ENCODE measurements at places on chromosomes 11 and 22.

- no peak for DNase-seq
These were observed 10.1 kb downstream of the SYT12 start for GRCh38 chr11:67032830-67033551.

GRCh38 chr11:13685461-13686108 lies 17.1 kb downstream of the FAR1 start:
- no peak for DNase-seq

- DNase-seq: no peak
These were observed 780.9 kb downstream of the ETS1 start for GRCh38 chr11:127806501-127806900.

- DNase-seq: no peak
These were observed 29.5 kb downstream of the DKK3 start for GRCh38 chr11:11978792-11979487.

- no peak for DNase-seq
These were observed 1.8 kb upstream of the NFAM1 start for GRCh38 chr22:42433754-42434682.

GRCh38 chr11:29685361-29685760 lies 331.5 kb downstream of the KCNA4 start:
- DNase-seq: no peak

- DNase-seq: no peak
These were observed 51.7 kb upstream of the OR9Q1 start for GRCh38 chr11:57972013-57972367.

GRCh38 chr22:49765091-49765771 lies 62.4 kb downstream of the BRD1 start:
- no peak for DNase-seq

GRCh38 chr11:42770444-42771065 lies 541.2 kb upstream of the API5 start:
- DNase-seq: no peak

DNA sequence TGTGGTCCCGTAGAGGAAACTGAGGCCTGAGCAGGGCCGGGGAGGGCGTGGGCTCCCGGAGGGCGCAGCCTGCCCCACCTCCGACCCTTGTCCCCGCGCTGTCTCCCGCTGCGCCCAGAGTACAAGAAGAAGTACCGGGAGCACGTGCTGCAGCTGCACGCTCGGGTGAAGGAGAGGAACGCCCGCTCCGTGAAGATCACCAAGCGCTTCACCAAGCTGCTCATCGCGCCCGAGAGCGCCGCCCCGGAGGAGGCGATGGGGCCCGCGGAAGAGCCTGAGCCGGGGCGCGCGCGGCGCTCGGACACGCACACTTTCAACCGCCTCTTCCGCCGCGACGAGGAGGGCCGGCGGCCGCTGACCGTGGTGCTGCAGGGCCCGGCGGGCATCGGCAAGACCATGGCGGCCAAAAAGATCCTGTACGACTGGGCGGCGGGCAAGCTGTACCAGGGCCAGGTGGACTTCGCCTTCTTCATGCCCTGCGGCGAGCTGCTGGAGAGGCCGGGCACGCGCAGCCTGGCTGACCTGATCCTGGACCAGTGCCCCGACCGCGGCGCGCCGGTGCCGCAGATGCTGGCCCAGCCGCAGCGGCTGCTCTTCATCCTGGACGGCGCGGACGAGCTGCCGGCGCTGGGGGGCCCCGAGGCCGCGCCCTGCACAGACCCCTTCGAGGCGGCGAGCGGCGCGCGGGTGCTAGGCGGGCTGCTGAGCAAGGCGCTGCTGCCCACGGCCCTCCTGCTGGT lies 1.9 kb downstream of the NLRP6 start:
- DNase-seq: no peak

GRCh38 chr11:72744474-72744873 lies 7.7 kb downstream of the ARAP1 start:
- no peak for DNase-seq

- no peak for DNase-seq
These were observed 10.6 kb upstream of the AIFM3 start for GRCh38 chr22:20956258-20957101.

GRCh38 chr22:40797427-40797826 lies 21.7 kb downstream of the SLC25A17 start:
- no peak for DNase-seq

- no peak for DNase-seq
These were observed 596.4 kb upstream of the B3GAT1 start for GRCh38 chr11:135008412-135008811.

GRCh38 chr11:1514336-1515061 lies 27.9 kb upstream of the MOB2 start:
- DNase-seq: no peak

- no peak for DNase-seq
These were observed 35.0 kb downstream of the GRIK4 start for GRCh38 chr11:120546312-120547205.

GRCh38 chr11:445765-446588 lies 4.1 kb upstream of the PTDSS2 start:
- DNase-seq: no peak
